Aorta (tissue), 5 donors: ENCODE measurements at places on chromosomes 3 and 15. TPM values are rescaled to one million over a fixed set of nuclear protein-coding genes. Genes with fewer than 3 reads are reported as not detected.

- no peak overlapping the region for H3K27ac ChIP-seq
- no peak overlapping the region for H3K4me3 ChIP-seq
- H3K36me3 ChIP-seq, result no peaks in the 10 kb centered on the region
- no peaks in the 10 kb centered on the region for H3K4me1 ChIP-seq
- DNase-seq, result no peak
- no peaks in the 10 kb centered on the region for H3K27me3 ChIP-seq
These were observed 72.7 kb upstream of the TAMM41 start for GRCh38 chr3:11919390-11919789.

DNA sequence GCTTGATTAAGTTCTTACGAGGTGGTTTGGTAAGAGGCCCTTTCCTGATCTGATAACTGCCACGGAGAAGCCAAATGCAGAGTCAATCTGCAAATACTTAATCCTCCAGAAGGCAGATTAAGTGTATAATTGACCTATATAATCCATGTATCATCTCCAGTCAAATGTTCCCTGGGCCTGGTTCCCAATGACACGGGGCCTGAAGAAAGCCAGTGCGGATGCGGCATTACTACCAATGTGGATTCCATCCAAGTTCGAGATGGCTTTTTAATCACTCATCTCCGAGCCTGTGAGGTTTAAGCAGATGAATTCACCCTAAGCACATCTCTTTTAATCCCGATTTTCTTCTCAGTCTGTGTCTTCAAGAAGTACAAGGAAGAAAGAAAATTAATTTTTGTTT lies 60.0 kb upstream of the FEZF2 start:
- DNase-seq, result no peak
- H3K4me1 ChIP-seq, result no peaks in the 10 kb centered on the region
- H3K27me3 ChIP-seq, result no peaks in the 10 kb centered on the region
- no peak overlapping the region for H3K27ac ChIP-seq

GRCh38 chr15:72545156-72545555 lies 71.0 kb downstream of the ARIH1 start:
- DNase-seq, result no peak
- H3K4me3 ChIP-seq, result no peak overlapping the region
- H3K27me3 ChIP-seq, result no peaks in the 10 kb centered on the region
- H3K36me3 ChIP-seq, result no peaks in the 10 kb centered on the region
- no peak overlapping the region for H3K27ac ChIP-seq

- no peak overlapping the region for H3K4me3 ChIP-seq
- H3K27me3 ChIP-seq, result no peaks in the 10 kb centered on the region
- no peak overlapping the region for H3K27ac ChIP-seq
These were observed 14.9 kb upstream of the ALCAM start for GRCh38 chr3:105351821-105352220.

DNA sequence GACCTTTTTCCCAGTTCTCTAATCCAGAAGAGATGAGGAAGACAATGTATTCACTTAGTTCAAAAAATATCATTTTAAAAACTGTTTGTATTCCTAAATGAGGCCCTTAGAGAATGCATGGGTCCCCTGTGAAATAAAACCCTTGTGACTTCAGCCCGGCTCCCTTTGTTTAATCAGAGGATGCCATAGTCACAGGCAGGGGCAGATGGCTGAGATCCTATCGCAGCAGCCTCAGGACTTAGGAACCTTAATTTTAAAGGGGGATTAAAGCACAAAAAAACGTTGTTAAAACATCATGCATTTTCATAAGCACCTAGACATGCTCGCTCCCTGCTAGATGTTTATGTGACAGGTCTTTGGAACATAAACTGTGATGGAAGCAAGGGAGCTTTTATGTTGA lies 176.6 kb downstream of the IL20RB start:
- no peak for DNase-seq

DNA sequence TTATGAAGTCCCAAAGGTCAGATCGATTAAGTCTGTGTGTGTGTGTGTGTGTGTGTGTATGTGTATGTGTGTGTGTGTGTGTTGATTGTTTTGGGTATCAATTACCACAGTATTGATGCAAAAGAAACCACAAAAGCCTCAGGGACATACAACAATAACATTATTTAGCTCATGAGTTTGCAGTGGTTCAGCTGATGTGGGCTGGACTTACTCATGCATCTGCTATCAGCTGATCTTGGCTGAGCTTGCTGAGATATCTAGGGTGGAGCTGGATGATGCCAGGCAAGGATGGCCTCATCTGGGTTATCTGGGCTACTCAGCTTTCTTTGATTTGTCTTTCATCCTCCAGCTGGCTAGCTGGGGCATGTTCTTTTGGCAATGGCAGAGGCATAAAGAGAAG lies 82.4 kb upstream of the PRR23C start:
- H3K27me3 ChIP-seq, result no peaks in the 10 kb centered on the region
- H3K27ac ChIP-seq, result no peak overlapping the region
- DNase-seq, result no peak
- H3K4me3 ChIP-seq, result no peak overlapping the region
- no peaks in the 10 kb centered on the region for H3K4me1 ChIP-seq

DNA sequence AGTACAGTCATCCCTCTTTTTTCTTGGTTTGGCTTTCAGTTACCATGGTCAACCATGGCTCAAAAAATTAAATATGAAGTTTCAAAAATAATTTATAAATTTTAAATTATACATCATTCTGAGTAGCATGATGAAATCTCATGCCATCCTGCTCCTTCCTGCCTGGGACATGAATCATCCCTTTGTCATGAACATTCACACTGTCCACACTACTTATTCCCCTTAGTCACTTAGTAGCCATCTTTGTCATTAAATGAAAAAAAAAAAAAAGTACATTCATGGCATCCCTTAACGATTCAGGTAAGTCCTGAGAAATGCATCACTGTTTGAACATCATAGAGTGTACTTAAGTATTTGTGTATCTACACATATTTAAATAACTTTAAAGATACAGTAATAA lies 1046.3 kb downstream of the ROBO2 start:
- no peak overlapping the region for H3K4me3 ChIP-seq
- H3K27ac ChIP-seq, result no peak overlapping the region
- no peaks in the 10 kb centered on the region for H3K36me3 ChIP-seq

GRCh38 chr3:54714035-54714434 lies 213.8 kb downstream of the LRTM1 start:
- no peak for DNase-seq
- H3K4me3 ChIP-seq, result no peak overlapping the region
- no peaks in the 10 kb centered on the region for H3K36me3 ChIP-seq
- no peak overlapping the region for H3K27ac ChIP-seq
- no peaks in the 10 kb centered on the region for H3K27me3 ChIP-seq

- H3K36me3 ChIP-seq, result no peaks in the 10 kb centered on the region
- no peaks in the 10 kb centered on the region for H3K4me1 ChIP-seq
- no peak overlapping the region for H3K4me3 ChIP-seq
- no peak overlapping the region for H3K27ac ChIP-seq
- H3K27me3 ChIP-seq, result no peaks in the 10 kb centered on the region
These were observed 59.0 kb upstream of the ACKR4 start for GRCh38 chr3:132538072-132538471.

DNA sequence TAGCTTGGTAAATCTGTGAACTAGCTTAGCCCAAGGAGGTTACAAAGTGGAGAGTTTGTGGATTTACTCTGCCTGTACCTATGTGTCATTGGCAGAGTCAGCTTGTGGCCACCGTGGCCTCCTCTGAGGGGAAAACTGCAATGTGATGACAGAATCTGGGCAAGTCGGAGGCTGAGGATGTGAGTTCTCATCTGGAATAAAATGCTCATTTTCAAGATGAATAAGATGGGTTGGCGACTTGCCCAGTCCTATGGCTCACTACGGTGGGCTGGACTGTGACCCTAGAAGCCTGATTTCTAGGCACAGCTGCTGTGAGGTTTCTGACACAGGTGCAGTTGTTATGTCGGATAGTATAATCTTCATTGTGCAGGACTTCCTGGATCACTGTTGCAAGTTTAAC lies 83.7 kb downstream of the ETV5 start:
- H3K27ac ChIP-seq, result no peak overlapping the region
- no peak overlapping the region for H3K4me3 ChIP-seq
- H3K36me3 ChIP-seq, result no peaks in the 10 kb centered on the region
- peaks cover 3% of the 10 kb centered on the region for H3K4me1 ChIP-seq
- H3K27me3 ChIP-seq, result no peaks in the 10 kb centered on the region

DNA sequence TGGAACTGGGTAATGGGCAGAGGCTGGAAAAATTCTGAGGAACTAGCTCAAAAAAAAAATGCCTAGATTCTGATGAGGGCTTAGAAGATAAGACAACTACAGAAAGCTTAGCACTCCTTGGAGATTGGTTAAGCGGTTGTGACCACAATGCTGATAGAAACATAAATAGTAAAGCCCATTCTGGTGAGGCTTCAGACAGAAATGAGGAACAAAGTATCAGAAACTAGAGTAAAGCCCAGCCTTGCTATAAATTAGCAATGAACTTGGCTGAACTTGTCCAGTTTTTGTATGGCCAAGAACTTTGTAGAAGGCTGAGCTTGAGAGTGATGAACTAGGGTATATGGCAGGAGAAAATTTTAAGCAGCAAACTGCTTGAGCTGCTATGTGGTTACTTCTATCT lies 25.4 kb downstream of the GOLGB1 start:
- no peak for DNase-seq
- H3K27ac ChIP-seq, result no peak overlapping the region
- no peaks in the 10 kb centered on the region for H3K27me3 ChIP-seq

DNA sequence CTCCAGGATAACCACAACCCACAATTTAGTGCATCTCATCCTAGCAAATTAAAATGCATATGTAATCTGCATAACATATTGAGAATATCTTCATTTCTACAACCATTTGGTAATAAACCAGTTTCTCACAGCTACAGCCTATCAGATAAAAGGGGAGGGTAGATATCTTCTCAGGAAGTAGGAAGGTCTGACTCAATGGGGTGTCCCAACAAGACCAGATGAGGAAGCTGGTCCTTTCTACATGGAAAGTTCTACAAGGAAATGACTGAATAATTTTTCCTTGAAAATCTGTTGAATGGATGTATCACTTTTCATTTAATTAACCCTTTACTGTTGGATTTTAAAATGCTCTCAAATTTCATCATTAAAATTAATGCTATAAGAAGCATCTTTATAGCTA lies 17.4 kb upstream of the TMPRSS7 start:
- H3K4me3 ChIP-seq, result no peak overlapping the region
- DNase-seq, result no peak
- H3K27me3 ChIP-seq, result no peaks in the 10 kb centered on the region
- no peaks in the 10 kb centered on the region for H3K4me1 ChIP-seq

GRCh38 chr3:50850639-50851511 lies 176.1 kb downstream of the DOCK3 start:
- no peaks in the 10 kb centered on the region for H3K36me3 ChIP-seq
- H3K27ac ChIP-seq, result no peak overlapping the region
- DNase-seq, result no peak
- H3K4me3 ChIP-seq, result no peak overlapping the region

The NOX5 gene
- 0.18 TPM for total RNA-seq

The MOBP gene
- total RNA-seq, result not detected

The BCL2A1 gene
- total RNA-seq, result 5.1 TPM

The CD200R1 gene
- 6.5 TPM for total RNA-seq

The SCAANT1 gene
- not detected for total RNA-seq

The KNG1 gene
- not detected for total RNA-seq

The MESP1 gene
- total RNA-seq, result 0.63 TPM

The NTRK3 gene
- 79.2 TPM for total RNA-seq

The IQCF6 gene
- not detected for total RNA-seq

The ADGRG7 gene
- total RNA-seq, result 0.51 TPM

The SRGAP3 gene
- total RNA-seq, result 11.7 TPM

The USP13 gene
- 9.3 TPM for total RNA-seq

The SPSB4 gene
- 2.0 TPM for total RNA-seq
